ENCODE measurements at places on chromosomes 11 and 22. TPM values are rescaled to one million over a fixed set of nuclear protein-coding genes. Genes with fewer than 3 reads are reported as not detected.

Gene DCHS1
- total RNA-seq = 0.96 TPM

Gene MPST
- 16.6 TPM for total RNA-seq

DNA sequence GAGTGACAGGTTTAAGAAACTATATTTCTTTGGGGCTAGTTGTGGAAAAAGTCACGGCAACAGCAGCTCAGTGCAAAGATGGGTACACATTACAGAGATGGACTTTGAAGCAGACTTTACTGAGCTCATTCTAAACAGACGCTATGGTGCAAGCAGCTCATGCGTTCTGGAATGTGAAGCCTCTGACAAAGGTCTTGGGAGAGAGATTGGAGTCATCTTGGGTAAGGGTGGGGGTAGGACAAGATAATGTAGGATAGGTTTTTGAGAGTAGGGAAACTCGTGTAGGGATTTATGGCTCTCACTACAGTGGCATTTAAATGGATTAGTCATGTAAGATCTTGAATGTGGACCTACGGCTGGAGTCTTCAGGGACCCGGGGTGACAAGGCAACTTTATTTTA lies 36.2 kb upstream of the CLMP start:
- no peak for DNase-seq

GRCh38 chr11:17542249-17542648 lies 2.0 kb downstream of the USH1C start:
- DNase-seq = no peak

Gene TMEM138
- 75.1 TPM for total RNA-seq

- DNase-seq = no peak
These were observed 3.6 kb downstream of the BCL9L start for GRCh38 chr11:118921929-118922744.

Gene SLC1A2
- not detected for total RNA-seq

DNA sequence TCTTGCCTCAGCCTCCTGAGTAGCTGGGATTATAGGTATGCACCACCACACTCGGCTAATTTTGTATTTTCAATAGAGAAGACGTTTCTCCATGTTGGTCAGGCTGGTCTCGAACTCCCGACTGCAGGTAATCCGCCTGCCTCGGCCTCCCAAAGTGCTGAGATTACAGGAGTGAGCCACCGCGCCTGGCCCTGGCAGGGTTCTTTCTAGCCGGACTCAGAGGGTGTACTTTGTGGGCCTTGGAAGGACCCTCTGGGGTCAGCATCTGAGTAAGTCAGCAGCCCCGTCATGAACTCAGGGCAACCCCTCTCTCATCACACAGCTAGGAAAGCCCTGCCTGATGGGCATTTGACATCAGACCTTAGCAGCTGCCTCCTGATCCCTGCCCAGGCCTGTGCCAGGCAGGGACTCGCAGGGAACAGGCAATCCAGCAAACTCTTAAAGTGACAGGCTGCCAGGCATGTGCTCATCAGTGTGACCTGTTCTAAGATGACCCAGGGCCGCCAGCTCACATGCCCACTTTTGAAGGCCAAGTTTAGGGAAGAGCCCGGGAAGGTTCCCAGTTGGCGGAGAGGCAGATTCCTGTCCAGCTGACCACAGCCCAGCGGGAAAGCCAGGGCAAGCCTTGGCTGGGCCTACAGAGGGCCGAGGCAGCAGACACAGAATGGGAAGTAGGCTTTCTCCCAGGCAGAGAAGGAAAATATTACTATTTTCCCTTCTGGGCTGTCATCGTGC lies 92.9 kb downstream of the MORC2 start:
- DNase-seq = no peak

Gene MFNG
- 171 TPM for total RNA-seq

Gene NLRP14
- total RNA-seq = not detected

DNA sequence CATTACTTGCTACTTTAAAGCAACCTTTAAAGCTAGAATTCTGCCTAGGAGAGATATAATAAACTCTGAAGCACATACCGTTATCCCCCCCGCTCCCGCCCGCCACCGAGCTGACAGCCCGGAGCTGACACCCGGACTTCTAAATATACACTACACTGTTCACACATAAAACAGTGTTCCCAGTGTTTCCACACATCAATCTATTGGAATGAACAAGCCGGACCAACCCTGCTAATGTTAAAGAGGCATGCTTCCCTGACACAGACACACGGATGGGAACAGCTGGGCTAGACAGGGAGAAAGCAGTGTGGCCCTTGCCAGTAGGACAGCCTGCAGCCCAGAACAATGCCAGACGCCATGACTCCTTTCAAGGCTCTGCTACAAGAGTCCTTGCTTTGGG lies 108.4 kb upstream of the CSNK2A3 start:
- no peak for DNase-seq

Gene GPHA2
- not detected for total RNA-seq

- peak; percentile 26 for DNase-seq
These were observed 15.6 kb downstream of the IGF2 start for GRCh38 chr11:2123628-2123960.

- DNase-seq = no peak
These were observed 459.3 kb downstream of the NTM start for GRCh38 chr11:131829725-131830124.

GRCh38 chr11:7525424-7525823 lies 11.6 kb downstream of the PPFIBP2 start:
- no peak for DNase-seq

DNA sequence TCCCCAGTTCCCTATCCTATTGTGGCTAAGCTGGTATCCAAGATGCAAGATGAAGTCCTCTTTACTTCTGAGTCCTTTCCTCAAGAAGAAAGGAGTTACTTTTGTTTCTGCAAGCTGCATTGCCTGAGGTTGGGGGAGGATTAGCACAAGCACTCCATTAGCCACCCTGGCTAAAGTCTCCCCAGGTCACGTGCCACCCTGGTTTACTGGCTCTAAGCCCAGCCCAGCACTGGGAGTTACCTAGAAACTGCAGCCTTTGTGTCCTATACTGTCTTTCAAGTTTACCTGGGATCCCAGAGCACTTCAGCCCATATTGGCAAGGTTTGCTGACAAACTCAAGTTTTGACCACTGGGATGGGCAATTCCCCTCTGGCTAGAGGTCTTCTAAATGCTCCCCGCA lies 78.4 kb upstream of the DBX1 start:
- no peak for DNase-seq

GRCh38 chr11:3854977-3855807 lies at the start of gene STIM1:
Gene STIM1 (plus strand): TSS chr11:3855664. CDS start chr11:3856271, 607 bp downstream.
- DNase-seq = peak; percentile 95

DNA sequence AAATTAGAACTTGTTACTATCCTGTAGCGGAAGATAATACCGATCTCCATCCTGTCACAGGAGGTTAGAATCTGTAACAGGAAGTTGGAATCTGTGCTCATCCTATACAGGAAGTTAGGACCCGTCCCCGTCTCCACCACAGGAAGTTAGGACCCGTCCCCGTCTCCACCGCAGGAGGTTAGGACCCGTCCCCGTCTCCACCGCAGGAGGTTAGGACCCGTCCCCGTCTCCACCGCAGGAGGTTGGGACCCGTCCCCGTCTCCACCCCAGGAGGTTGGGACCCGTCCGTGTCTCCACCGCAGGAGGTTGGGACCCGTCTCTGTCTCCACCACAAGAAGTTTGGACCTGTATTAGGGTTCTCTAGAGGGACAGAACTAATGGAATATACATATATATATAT lies 52.2 kb downstream of the FBLN1 start:
- no peak for DNase-seq

GRCh38 chr11:728901-729491 lies 18.3 kb upstream of the TALDO1 start:
- DNase-seq = no peak

Gene CCDC73
- not detected for total RNA-seq

- no peak for DNase-seq
These were observed 528.0 kb downstream of the SOX6 start for GRCh38 chr11:15828215-15828853.

- DNase-seq = no peak
These were observed 61.8 kb upstream of the ADA2 start for GRCh38 chr22:17281026-17281425.

DNA sequence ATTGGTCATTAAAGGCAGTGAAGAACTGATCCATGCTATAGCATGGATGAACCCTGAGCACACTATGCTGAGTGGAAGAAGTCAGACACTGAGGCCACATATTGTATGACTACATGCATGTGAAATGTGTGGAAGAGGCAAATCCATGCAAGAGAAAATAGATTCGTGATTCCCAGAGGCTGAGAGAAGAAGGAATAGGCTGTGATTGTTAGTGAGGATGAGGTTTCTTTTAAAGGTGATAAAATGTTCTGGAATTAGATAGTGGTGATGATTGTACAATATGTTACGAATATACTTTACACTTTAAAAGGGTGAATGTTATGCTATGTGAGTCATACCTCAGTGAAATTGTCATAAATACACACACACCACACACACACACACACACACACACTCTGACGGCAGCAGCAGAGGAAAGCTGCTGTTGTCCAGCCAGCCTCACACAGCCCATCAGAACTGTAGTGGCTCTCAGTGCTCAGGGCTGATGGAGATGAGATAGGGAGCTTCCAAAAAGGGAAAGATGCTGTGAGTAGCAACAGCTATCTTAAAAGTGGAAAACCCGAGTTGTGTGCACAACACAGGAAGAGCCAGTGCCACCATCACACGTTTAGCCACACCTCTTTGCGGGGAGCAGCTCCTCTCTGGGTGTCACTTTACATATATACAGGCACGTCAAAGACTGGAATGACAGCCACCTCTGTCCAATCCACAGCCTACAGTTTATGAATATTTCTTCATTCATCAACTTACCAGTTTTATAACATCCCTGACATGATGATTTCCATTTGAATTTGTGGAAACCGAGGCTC lies 153.0 kb downstream of the SPATA19 start:
- DNase-seq = no peak

DNA sequence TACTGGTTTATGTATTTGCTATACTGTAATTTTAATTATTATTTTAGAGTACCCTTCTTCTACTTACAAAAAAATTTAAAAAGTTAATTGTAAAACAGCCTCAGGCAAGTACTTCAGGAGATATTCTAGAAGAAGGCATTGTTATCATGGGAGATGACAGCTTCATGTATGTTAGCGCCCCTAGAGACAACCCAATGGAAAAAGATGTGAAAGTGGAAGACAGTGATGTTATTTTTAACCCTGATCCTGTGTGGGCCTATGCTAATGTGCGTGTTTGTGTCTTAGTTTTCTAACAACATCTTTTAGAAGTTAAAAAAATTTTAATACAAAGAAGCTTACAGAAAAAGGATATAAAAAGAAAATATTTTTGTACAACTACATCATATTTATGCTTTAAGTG lies 205.0 kb downstream of the FAM76B start:
- no peak for DNase-seq

DNA sequence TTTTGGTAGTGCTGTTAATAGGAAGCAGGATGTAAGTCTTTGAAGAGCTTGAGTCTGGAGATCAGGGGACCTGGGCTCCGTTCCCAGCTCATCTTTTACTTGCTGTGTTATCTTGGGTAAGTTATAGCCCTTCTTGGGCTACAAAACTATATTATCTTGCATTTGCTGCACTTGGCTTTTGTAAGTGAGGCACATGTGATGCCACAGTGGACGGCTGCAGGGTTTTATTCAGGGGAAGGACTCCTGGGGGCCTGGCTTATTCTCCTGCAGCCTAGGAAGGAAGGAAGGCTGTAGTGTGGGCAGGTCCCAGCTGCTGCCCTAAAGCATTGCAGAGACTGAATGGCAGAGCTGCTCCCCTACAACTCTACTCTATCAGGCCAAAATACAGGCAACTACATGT lies 6.4 kb downstream of the CD82 start:
- DNase-seq = no peak

DNA sequence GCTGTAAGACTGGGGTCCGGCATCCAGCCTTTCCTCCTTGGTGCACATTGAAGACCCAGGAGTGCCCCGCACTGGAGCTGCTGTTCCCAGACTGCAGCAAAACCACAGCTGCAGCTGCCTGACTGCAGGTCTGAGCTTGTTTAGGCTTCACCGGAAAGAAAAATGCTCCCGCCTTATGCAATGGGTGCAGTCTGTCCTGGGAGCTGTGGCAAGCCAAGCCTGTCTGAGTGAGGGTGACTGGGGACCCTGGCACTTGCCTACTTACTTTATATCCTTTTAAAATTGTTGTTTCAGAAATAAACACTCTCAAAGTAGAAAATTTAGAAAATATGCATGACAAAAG lies 23.3 kb upstream of the CD44 start:
- no peak for DNase-seq

Gene RIMBP3C
- total RNA-seq = 0.37 TPM

DNA sequence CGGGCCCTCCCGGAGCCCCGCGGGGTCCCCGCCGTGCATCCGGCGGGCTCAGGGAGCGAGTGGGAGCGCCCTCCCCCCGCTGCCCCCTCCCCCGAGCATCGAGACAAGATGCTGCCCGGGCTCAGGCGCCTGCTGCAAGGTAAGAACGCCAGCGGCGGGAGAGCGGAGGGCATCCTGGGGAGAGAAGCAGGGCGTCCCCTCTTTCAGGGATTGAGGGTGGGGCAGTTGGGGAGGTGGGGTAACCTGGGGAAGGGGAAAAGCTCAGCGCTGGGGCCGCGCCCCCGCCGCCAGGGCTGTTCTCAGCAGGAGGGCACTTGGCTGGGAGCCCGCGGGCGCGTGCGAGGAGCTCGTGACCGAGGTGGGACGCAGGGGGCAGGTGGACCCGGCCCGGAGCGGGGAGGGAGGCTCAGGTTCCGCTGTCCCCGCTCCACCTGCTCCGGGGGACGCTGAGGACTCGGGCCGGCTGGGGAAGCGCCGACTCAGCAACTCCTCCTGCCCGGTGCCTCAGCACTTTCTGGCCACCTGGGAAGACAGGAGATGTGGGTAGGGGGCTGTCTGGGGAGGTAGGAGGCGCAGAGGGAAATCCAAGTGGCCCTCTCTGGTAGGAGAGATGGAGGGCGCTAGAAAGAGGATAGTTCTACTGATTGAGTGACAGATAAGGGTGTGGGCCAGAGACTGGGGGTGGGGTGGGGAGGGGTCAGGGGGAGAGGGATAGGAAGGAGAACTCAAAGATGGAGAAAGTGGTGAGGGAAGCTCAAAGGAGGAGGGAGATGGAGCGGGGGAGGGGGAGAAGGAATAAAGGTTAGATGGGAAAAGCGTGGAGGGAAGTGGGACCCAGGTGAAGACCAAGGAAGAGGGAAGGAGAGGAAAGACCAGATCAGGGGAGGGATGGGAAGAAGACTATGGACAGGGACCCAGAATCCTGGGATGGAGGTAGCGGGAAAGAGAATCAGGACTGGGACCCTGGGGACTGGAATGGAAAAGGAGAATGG lies 726 bp downstream of the RTN4RL2 start:
- no peak for DNase-seq

- no peak for DNase-seq
These were observed 8.2 kb upstream of the YWHAH start for GRCh38 chr22:31935961-31936635.
